ENCODE measurements at places on chromosomes 3 and 15. TPM values are rescaled to one million over a fixed set of nuclear protein-coding genes. Genes with fewer than 3 reads are reported as not detected.

The TMEM207 gene
- not detected for total RNA-seq

The ZNF280D gene
- total RNA-seq: 35.0 TPM

The MOBP gene
- total RNA-seq: not detected

The BLM gene
- total RNA-seq: 41.0 TPM

The AHSG gene
- total RNA-seq: not detected

The ABHD17C gene
- 2.1 TPM for total RNA-seq

Data from activated naive CD8-positive, alpha-beta T cell treated with anti-CD3 and anti-CD28 coated beads, Interleukin-2, amount 10 ng/mL, durations not matched to agents 7 days and 5 days (primary cell).